NCI-H526 treated with DMSO at 0.1 percent for 48 hours (cell line): ENCODE measurements at places on chromosomes 1 and 21.

DNA sequence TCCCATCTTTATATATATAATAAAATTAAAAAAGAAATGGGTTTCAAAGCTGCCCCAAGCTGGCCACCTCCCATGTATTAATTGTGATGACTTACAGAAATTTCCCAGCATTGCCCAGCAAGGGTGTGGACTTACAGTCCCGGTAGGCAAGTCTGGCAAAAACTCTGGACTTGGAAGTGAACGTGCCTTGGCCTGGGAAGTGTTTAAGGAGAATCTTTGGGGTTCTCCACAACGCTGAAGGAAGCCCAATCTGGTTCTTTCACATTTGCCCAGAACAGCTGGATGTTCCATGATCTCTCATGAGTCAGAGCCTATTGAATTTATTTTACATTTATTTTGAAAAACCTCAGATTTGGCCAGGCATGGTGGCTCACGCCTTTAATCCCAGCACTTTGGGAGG, 98.4 kb upstream of the SLC45A1 start:
- DNase-seq, result no peak

- DNase-seq, result no peak
These were observed 52.5 kb downstream of the POU2F1 start for GRCh38 chr1:167273027-167273800.

- DNase-seq, result no peak
These were observed 7.2 kb downstream of the KIFAP3 start for GRCh38 chr1:170067253-170067819.

GRCh38 chr1:14522926-14523241, 75.6 kb upstream of the KAZN start:
- no peak for DNase-seq

DNA sequence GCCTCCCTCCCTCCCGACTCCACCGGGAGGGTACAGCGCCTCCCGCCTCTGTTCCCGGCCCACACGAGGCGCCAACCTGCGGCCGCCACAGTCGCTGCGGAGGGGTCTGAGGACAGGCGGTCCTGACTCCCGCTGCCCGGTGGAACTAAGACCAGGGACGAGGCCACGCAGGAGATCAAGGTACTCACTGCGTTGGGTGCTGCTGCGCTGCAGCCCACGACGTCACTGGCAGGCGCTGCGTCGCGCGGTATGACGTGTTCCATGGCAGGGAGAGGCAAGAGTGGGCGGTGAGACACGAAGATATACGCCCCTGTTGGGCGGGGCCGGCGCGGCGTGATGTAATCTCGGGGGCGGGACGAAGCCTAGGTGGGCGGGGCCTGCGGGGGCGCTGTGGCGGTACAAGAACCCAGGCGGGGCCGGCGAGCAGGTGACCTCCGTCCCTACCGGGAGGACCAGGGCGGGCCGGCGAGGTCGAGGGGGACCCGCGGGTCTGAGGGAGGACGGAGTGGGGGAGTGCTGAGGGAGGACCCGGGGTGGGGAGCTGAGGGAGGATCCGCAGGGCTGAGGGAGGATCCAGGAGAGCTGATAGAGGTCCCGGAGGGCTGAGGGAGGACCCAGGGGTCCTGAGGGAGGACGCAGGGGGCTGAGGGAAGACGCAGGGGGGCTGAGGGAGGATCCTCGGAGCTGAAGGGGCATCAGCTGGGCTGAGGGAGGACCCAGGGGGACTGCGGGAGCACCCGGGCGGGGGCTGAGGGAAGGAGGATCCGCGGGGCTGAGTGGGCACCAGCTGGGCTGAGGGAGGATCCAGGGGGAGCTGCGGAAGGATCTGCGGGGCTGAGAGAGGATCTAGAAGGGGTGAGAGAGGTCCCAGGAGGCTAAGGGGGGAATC, at the start of gene MRPL55:
Gene MRPL55 (minus strand): TSS at position 227 of the 889 bp plus-strand sequence. CDS start 1,039 bp downstream, outside the sequence.
- peak; percentile 59 for DNase-seq

- no peak for DNase-seq
These were observed 9.2 kb downstream of the SPATA6 start for GRCh38 chr1:48462716-48463302.

DNA sequence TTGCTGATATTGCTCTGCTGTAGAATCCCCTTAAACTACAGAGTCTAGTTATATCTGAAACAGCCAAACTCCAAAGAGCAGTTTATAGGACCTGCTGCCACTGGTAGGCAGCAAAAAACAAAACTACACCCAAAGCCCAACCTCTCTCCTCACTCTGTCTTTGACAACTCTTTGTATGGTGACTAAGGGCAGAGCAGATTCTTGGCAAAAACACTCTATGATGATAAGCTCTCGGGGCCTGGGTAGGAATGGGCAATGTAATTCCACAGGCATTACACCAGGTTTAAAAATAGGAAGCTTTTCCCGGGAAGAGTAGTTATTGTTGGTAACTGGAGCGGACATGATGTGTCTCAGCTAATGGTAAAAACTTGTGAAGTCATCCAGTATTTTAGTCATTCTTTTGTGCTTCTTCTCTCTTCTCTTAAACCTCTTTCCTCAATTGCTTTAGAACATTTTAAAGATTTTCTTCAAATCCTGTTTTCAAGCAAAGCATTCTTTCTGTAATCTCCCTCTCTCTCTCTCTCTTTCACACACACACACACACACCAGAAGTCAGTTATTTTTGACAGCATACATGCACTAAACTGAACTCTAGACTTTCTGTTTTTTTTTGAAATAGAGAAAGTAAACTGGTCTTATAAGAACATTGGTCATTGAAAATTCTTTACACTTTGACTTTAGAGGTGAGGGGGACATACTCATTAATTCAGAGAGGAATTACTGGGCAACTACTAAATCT, 193.5 kb downstream of the PAPPA2 start:
- DNase-seq, result no peak

- DNase-seq, result no peak
These were observed 131.5 kb downstream of the CNIH3 start for GRCh38 chr1:224747578-224747977.

DNA sequence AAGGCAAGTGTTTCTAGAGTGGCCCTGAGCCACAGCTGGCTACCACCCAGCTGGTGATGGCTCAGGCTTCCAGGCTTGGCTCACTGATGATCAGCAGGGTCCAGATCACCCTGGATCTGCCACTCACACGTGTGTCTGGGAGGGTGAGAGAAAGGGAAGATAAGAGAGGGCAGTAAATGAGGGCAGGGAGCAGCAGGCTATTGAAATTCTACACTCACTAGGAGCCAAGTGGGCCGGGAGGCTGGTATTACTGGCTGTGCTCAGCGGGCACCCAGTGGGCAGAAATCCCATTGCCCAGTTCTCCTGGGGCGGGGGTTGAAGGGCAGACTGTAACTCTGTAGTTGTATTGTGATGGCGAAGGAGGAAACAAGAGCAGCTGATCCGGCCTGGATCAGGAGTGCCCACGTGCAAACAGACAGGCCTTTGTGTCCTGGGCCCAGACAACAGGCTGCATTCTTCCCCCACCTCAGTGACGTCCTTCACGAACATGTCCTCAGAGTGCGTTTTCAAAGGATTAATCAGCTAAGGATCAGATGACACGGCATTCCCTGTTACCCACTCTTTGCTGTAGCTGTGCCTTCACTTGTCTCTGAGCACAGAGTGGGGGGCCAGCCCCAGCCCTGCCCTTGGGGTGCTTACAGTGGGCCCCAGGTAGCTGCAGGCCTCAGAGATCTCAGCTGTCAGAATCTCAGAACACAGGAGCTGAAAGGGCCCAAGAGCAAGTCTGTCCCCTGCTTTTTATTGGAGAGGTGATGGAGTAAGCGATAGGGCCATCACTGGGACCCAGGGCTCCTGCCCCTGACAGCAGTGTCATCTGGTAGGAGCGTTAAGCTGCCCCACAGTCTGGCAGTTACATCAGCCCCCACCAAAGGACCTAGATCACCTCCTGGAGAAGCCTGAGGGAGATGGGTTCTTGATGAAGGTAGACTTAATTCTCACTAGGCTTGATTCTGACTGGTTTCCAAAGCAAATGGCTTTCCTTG, 60.5 kb downstream of the ATP1A1 start:
- no peak for DNase-seq

- DNase-seq, result peak; percentile 65
These were observed 36.5 kb upstream of the KCND3 start for GRCh38 chr1:112026016-112026415.

DNA sequence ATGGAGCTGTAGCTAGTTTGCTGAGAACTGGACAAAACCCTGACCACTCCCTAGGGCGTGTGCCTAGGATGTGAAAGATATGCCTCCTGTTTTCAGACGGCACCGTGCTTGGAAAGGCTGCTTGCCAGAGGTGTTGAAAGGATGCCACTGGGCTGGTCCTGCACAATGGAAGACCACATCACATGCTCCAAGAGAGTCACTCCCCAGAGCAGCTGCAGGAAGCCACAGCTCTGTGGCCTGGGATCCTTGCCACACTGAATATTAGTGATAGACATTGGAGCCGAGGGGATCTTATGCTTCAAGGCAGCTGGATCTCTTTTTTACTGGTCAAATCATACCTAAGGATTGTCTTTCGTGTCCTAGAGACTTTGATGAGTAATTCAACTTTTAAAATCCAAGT, 6.6 kb upstream of the APP start:
- DNase-seq, result no peak

GRCh38 chr1:9558946-9559545, 19.8 kb downstream of the SLC25A33 start:
- DNase-seq, result no peak

GRCh38 chr1:232893481-232894313, 56.7 kb upstream of the NTPCR start:
- peak; percentile 15 for DNase-seq

- DNase-seq, result no peak
These were observed 1233.3 kb upstream of the B3GALT2 start for GRCh38 chr1:194419721-194420120.

- no peak for DNase-seq
These were observed at the start of gene CTNNBIP1 for GRCh38 chr1:9910076-9910422. Gene CTNNBIP1 (minus strand): TSS chr1:9910269. CDS start chr1:9872064, 38,205 bp downstream.

DNA sequence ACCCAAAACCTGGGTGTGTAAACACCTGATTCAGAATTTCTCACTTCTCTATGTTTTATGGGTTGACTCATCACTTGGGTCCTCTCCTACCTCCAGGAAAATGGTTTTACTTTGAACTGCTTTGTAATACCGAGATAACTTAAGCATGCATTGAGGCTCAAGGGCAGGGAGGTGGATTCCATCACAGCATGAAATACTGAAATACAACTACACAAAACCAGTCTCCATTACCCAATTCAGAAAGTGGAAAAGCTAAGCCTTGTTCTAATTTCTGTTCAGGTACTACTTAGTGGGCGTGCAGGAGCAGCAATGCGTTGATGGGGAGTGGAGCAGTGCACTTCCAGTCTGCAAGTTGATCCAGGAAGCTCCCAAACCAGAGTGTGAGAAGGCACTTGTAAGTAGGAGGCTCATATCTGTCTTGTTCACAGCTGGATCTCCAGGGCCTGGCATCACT, 6.1 kb upstream of the C4BPA start:
- DNase-seq, result no peak

- no peak for DNase-seq
These were observed 15.7 kb downstream of the IFNAR2 start for GRCh38 chr21:33245289-33245918.

GRCh38 chr1:219027146-219027673, 146.5 kb upstream of the LYPLAL1 start:
- DNase-seq, result no peak

DNA sequence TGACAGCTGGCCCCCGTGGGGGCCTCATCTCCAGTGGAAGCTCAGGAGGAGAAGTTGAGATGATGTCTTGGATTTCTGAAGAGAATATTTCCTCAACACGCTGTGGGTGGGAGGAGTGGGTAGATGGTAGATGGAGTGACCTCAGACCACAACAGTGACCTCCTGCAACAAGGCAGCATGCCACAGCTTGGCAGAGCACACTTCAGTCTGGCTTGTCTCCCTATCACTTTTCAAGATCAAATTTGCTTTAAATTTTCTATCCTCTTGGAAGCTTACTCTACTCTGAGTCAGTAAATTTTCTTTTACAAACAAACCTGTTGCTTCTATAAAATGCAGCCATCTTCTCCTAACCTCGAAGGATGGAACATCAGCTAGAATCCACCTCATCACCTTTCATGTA, 59.7 kb downstream of the NTPCR start:
- DNase-seq, result no peak

DNA sequence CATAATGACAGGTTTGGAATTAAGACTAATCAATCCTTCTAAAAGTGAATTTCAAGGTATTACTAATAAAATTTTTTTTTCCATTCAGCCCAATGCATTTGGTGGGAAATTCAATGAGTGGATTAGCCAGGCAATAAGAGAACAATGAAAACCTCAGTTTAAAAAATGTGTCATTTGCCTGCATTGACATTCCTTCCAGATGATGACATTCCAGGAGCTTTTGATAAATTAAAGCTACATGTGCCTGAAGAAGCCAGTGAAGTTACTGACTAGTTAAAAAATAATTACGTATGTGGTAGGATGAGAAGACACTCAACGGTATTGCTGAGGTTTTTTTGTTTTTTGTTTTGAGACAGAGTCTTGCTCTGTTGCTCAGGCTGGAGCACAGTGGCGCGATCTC, 37.9 kb upstream of the RC3H1 start:
- DNase-seq, result no peak
